Fibroblast of the conjunctiva (primary cell): ENCODE measurements at places on chromosomes 2 and 18.
A peak's percentile ranks its signal among the peaks of the same experiment; 100 is the strongest.

DNA sequence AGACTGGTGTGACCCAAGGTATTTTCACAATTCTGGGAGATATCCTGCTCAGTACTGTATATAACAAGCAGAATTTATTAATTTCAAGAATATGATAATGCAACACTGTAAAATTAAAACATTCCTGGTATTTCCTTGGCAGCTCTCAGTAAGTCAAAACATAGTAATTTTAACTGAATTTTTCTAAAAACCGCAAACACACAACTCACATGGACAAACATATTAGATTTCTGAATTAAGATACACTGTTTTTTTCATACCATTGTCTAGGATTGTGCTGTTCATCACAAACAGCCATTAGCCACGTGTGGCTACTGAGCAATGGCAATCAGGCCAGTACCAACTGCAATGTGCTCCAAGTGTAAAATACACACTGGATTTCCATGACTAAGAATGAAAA, 29.6 kb downstream of the LPIN2 start:
- DNase-seq, result no peak

GRCh38 chr2:237859082-237859433, 365 bp upstream of the RAMP1 start:
- DNase-seq, result no peak

GRCh38 chr18:38350141-38350540, 784.5 kb upstream of the CELF4 start:
- no peak for DNase-seq

GRCh38 chr2:46246790-46247189, 50.4 kb upstream of the EPAS1 start:
- DNase-seq, result no peak

DNA sequence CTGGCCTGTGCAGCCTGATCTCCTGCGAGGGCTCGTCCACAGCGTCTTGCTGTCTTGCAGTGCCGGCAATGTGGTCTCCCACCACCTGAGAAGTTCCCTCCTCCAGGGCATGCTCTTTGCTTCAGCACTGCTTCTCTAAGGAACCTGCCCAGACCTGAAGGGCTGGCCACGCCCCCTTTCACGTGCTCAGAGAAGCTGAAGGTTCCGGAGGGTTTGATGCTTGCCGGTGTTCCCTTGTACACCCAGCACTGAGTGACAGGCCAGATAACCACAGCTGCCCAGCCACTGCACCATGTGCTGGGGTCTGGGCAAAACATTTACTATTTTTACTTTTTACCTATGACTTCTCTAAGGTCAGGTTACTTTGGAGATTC, 1.7 kb upstream of the POLR2D start:
- DNase-seq, result no peak

DNA sequence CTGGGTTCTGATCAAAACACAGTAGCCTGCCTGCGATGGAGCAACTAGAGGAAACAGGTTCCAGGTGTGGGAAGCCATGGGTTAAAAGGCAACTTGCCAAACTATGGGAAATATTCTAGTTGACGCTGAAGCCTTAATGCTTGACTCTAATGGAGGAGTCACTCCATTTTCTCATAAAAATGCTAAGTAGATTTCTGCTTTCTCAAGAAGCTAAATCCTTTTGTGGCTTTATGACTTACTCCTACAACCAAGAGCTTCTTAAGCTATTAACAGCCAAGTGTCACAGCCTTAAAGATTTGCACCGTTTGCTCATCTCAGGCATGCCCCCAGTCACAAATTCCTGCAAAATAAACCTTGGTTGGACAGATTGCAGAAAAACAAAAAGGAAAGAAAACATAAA, 25.2 kb downstream of the ANKRD44 start:
- no peak for DNase-seq

- DNase-seq, result no peak
These were observed 66.0 kb upstream of the CCDC85A start for GRCh38 chr2:56117764-56118163.

GRCh38 chr2:158004126-158004764, 97.4 kb upstream of the UPP2 start:
- DNase-seq, result no peak

DNA sequence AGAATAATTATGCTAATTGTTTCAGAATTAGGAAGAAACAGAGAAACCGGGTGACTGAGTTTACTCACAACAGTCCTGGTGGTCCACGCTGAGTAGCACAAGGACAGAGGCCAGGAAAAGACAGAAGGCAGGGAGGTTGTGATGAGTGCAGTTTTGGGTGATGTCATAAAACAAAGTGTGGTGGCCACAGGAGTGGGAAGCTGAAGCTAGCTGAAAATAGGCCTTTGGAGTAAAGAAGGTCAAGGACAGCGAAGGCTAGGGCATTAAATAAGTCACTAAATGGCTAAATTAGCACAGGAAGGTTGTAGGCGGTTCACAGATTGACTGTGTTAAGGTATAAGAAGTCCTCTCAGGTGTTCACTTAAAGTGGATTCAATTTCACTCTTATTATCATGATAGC, 120.9 kb upstream of the TTN start:
- DNase-seq, result no peak

GRCh38 chr2:84964406-84965191, 6.4 kb upstream of the KCMF1 start:
- DNase-seq, result no peak

DNA sequence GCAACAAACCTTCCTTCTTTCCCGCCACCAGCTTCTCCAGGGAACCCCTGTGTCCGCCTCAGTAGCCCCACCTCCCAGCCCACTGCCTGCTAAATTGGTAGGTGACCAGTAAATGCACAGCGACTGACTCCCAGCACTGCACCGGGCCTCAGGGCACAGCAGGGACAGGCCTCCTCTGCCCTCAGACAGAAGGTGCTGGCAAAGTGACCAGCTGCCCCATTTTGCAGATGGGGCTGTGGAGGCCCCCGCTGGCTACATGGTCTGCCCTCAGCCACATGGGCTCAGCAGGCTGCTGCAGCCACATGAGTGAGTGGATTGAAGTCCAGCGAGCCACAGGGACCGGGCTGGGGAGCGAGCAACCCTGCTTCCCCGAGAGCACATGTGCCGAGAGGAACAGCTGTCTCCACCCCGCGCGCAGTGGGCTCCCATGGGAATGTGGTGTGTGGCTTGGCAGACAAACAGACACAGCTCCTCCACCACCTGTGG, 7.8 kb upstream of the NPPC start:
- DNase-seq, result no peak

DNA sequence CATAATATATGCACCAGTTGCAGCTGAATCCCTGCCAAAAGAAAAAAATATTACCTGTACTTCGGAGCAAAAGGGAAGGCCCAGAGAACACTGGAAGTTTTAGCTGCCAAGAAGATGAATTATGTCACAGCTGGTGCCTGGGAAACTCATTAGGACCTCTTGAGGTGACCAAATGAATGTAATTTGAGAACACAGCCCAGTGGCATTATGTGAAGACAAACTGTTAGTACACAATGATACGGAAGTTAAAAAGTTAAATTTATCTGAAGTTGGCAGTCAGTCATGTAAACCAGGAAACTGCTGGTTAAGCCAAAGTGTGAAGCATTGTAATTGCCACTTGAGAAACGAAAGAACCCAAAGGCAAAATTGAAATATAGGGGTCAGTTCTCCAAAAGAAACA, 80.7 kb downstream of the EML4 start:
- DNase-seq, result no peak

DNA sequence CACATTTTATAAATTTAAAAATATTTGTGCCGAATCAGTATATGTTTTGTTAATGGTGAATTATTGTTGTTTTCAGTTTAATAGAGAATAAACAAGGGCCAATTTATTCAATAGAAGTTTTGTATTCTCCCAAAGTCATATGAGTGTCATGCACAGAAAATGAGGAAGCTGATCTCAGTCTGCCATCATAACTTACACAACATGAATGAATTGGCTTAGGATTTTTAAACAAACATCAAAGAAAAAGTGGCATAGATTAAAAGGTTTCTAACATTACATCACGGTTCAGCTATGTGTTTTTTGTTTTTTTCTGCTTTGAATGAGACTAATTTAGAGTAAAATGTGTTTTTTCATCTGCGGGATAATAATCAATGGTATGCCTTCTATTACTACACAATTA, 123.4 kb upstream of the CTNNA2 start:
- no peak for DNase-seq

DNA sequence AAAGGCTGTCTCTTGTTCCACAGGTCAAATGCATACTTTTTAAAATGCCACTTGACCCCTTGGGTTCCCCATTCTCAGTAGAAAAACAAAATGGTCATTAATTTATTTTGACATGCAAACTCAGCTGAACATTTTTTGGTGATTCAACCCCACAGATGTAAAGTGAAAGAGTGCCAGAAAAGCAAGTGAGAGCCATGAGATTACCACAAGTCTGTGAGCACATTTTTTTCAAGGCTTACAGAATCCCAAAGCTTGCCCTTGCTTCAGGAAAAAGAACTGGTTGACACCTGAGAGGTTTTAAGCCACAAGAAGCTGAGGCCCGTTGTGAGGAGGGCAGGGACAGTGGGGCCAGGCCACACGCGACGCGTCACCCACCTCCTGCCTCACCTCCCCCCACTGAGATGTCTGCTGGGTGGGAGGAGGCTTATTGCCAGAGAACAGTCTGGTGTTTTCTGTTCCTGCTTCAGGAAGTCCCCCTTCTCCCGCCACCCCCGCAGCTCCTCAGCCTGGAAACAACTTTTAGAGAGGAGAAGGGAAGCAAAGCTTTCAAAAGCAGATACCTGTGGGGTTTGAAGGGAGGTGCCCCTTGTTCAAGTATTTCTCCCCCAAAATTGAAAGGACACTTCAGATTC, 70.4 kb upstream of the CYP1B1 start:
- peak; percentile 84 for DNase-seq

GRCh38 chr18:40470723-40471122, 1484.3 kb upstream of the PIK3C3 start:
- DNase-seq, result no peak

DNA sequence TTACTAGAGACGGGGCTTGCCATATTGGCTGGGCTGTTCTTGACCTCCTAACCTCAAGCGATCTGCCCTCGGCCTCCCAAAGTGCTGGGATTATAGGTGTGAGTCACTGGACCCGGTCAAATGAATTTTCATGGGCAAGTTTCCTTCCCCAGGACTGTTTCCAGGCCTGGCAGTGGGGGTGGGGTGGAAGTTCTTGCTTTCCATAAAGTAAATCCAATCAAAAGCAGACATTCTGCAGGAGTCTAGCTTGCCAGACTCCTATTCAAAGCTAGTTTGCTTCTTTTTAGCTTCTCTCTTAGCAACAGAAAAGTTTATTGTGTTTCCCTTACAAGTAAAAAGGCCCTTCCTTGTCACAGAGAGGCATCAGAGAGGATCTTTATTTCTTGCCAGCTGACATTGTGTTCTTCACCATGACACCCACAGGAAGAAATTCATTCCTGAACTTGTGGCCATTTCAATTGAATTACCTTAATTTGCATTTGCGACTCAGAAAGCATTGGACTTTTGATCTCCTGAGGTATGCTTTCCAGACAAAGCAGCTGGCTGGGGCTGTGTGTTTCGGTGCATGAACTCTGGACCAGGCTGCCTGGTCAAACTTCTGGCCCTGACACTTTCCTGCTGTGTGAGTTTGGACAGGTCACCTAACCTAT, 37.9 kb downstream of the LYPD1 start:
- no peak for DNase-seq

GRCh38 chr2:117737846-117738245, 76.6 kb upstream of the DDX18 start:
- DNase-seq, result no peak

- DNase-seq, result no peak
These were observed 9.9 kb downstream of the TMBIM1 start for GRCh38 chr2:218282173-218282991.

GRCh38 chr2:1186421-1186820, 226.8 kb upstream of the TPO start:
- DNase-seq, result no peak

- no peak for DNase-seq
These were observed 29.3 kb downstream of the CUL3 start for GRCh38 chr2:224555823-224556366.

- peak; percentile 1 for DNase-seq
These were observed 241.1 kb upstream of the VWC2L start for GRCh38 chr2:214169736-214170135.

DNA sequence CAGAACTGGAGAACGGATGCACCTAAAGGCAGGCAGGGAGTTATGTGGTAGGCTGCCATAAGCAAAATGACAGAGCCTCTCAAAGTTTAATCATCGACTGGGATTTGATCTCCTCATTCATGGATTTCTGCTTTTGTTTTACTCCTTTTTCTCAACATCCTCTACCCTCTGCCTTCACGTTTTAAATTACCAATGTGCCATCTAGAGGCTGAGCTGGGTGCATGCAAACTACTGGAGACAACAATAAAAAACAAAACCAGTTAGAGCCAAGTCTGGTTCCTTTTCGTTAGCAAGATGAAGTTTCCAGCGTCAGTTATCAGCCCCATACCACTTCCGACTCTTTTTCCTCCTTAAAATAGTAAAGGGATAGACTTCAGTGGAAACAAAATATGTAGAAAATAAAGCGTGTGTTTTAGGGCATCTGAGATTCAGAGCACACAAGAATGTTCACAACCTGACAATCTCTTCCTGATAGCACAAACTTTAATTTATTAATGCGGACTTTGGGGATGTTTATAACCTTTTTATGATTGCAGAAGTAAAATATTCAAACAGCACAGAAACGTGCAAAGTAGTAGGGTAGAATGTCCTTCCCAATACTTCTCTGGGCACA, 117.0 kb downstream of the LAMA1 start:
- peak; percentile 8 for DNase-seq

- DNase-seq, result no peak
These were observed 135.7 kb downstream of the MAIP1 start for GRCh38 chr2:200091126-200091525.

- DNase-seq, result no peak
These were observed 73.1 kb downstream of the MYCN start for GRCh38 chr2:16013359-16013911.

GRCh38 chr18:5462227-5462626, 81.6 kb downstream of the EPB41L3 start:
- no peak for DNase-seq

DNA sequence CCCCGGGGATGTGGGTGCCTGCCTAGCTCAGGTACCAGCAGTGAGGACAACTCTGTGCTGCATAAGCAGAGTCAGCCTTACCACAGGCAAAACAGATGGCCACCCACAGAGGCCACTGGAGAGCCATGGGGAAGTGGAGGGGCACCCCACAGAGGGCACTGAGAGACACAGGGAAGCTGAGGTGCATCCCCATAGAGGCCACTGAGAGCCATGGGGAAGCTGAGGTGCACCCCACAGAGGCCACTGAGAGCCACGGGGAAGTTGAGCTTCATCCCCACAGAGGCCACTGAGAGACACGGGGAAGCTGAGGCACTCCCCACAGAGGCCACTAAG, 134.1 kb upstream of the EPAS1 start:
- no peak for DNase-seq

- no peak for DNase-seq
These were observed 45.7 kb downstream of the FAM210A start for GRCh38 chr18:13680612-13681011.

- no peak for DNase-seq
These were observed 49.5 kb downstream of the ANO7 start for GRCh38 chr2:241237949-241238371.
